Ammon's horn (tissue), 1 donor: ENCODE measurements at places on chromosomes 11 and 22.

DNA sequence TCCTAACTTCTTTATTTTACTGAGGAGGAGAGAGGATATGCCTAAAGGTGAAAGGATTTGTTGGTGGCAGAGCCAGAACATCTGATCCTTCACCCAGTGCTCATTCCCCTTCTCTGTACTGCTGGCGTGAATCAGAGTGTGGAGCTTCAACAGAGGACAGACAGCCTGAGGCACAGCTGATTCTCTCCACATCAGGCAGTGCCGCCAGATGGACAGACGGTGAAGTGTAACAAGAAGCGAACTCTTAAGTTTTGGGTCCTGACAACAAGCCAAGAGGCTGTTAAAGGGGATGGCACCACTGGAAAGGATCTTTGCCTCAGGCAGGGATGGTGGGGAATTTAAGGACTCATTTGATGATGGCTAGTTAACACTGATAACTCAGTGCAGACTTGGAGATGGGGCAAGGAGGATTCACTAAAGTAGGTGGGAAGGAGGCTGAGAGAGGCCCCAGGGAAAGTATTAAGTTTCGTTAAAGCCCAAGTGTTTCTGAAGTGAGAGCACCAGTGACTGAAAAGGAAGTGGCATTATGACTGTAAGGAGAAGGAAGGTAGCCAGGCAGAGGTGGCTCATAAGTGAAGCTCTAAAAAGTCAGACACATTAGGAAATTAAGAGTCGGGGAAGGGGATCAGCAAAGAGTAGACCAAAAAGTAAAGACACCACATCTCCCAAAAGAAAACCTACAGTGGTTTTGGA lies 81.3 kb downstream of the CLPB start:
- peak; percentile 76 for DNase-seq

DNA sequence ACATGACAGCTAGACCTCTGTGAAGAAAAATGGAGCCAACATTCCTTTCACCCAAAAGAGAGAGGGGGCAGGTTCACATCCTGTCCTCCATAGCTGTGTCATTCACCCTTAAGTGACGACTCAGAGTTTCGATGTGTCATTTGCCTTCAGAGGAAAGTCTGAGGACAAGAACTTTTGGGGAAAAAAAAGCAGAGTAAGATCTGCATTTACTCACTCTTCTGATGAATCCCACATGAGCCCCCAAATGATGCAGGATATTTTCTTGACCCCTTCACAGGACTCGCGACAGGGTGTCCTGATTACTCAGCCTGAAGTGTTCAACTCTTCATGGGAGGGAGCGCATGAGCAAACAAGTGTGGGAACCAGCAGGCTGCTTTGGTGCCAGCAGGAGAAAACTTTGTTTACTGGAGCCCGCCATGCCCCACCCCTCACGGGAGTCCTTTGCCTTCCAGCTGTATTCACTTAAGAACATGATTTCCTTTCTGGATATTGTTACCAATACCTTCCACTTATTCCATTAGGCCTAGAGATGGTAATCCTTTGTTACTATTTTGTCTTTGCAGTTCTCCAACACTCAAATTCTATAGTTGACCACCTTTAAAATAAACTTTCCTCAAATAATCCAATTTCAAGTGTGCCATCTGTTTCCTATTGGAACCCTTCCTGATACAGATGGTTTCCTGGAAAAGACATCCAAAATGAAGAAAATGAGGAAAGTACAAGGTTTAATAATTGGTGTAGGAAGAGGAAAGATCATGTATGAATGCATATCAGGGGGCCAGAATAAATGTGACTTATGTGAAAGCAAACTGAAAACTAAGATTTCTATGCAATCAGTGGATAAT lies 729.8 kb downstream of the FAM181B start:
- no peak for DNase-seq

DNA sequence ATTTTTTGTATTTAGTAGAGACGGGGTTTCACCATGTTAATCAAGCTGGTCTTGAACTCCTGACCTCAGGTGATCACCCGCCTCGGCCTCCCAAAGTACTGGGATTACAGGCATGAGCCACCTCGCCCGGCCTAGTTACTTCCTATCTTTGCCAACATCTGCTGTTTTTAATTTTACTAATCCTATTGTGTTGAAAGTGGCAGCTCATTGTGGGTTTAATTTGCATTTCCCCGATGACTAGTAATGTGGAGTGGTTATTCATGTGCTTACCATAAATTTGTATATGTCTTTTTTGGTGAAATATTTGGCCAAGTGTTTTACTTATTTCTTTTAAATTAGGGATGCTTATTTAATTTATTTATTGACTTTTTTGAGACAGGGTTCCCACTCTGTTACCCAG lies 74.2 kb upstream of the SLC25A18 start:
- DNase-seq: no peak

GRCh38 chr11:20458905-20459632 lies 71.6 kb downstream of the PRMT3 start:
- no peak for DNase-seq

- DNase-seq: no peak
These were observed 18.2 kb upstream of the C22orf42 start for GRCh38 chr22:32177221-32177765.

- DNase-seq: no peak
These were observed 1.1 kb downstream of the CAVIN3 start for GRCh38 chr11:6319001-6319703.

- peak; percentile 38 for DNase-seq
These were observed 123.5 kb upstream of the APOA1 start for GRCh38 chr11:116960930-116961329.

GRCh38 chr11:119897576-119897975 lies 168.6 kb upstream of the NECTIN1 start:
- no peak for DNase-seq
